Smooth muscle cell of the pulmonary artery (primary cell): ENCODE measurements at places on chromosomes 2 and 18. TPM values are rescaled to one million over a fixed set of nuclear protein-coding genes. Genes with fewer than 3 reads are reported as not detected.

CYBRD1 gene
- total RNA-seq = 265 and 312 TPM in 2 replicates

KIAA2012 gene
- not detected in 2 replicates for total RNA-seq

COL6A3 gene
- 2,074 and 3,484 TPM in 2 replicates for total RNA-seq

UGT1A10 gene
- total RNA-seq = 0.10 and 0.13 TPM in 2 replicates

ACKR3 gene
- 1.2 and 9.2 TPM in 2 replicates for total RNA-seq

OSR1 gene
- total RNA-seq = 11.6 and 29.1 TPM in 2 replicates

ERMN gene
- total RNA-seq = 0.96 and 1.1 TPM in 2 replicates

GYPC gene
- 39.3 and 44.0 TPM in 2 replicates for total RNA-seq

IL1R1 gene
- 109 and 129 TPM in 2 replicates for total RNA-seq

CHRNA1 gene
- total RNA-seq = 0.10 and 0.33 TPM in 2 replicates

CYTIP gene
- total RNA-seq = 5.5 and 23.5 TPM in 2 replicates

PRKAG3 gene
- total RNA-seq = 0.10 and 0.52 TPM in 2 replicates

HNMT gene
- total RNA-seq = 8.0 and 69.4 TPM in 2 replicates

SKA1 gene
- 1.7 and 3.0 TPM in 2 replicates for total RNA-seq

SEMA4C gene
- 22.4 and 27.3 TPM in 2 replicates for total RNA-seq

DSG2 gene
- 3.8 and 5.2 TPM in 2 replicates for total RNA-seq

KYNU gene
- 0.20 and 1.0 TPM in 2 replicates for total RNA-seq

UGT1A9 gene
- not detected in 2 replicates for total RNA-seq

YWHAQ gene
- total RNA-seq = 271 and 274 TPM in 2 replicates

FIGN gene
- 0.99 and 2.7 TPM in 2 replicates for total RNA-seq

LRP2 gene
- not detected in 2 replicates for total RNA-seq

GALNT13 gene
- 0.20 and 1.5 TPM in 2 replicates for total RNA-seq

OXER1 gene
- 0.13 TPM in 1 of 2 replicates, not detected in the other for total RNA-seq

MYO1B gene
- total RNA-seq = 99.9 and 246 TPM in 2 replicates

DSC2 gene
- total RNA-seq = 0.07 TPM in 2 replicates

VWA3B gene
- total RNA-seq = not detected in 2 replicates

NCKAP5 gene
- 0.76 and 5.7 TPM in 2 replicates for total RNA-seq

GLS gene
- total RNA-seq = 267 and 326 TPM in 2 replicates

REEP1 gene
- 0.07 and 0.33 TPM in 2 replicates for total RNA-seq

ARHGEF4 gene
- 4.7 and 13.2 TPM in 2 replicates for total RNA-seq

KCNIP3 gene
- total RNA-seq = 0.65 and 2.0 TPM in 2 replicates

LRRC30 gene
- total RNA-seq = not detected in 2 replicates

GNAL gene
- total RNA-seq = 0.20 and 1.0 TPM in 2 replicates

NBEAL1 gene
- total RNA-seq = 64.0 and 80.3 TPM in 2 replicates

TCF23 gene
- total RNA-seq = not detected in 2 replicates

KLHL41 gene
- total RNA-seq = 0.56 and 0.72 TPM in 2 replicates

B4GALT6 gene
- total RNA-seq = 3.1 and 18.5 TPM in 2 replicates

REG1B gene
- not detected in 2 replicates for total RNA-seq

RESP18 gene
- not detected in 2 replicates for total RNA-seq

SCN2A gene
- 1.8 and 2.7 TPM in 2 replicates for total RNA-seq

GPBAR1 gene
- total RNA-seq = 0.03 and 0.13 TPM in 2 replicates

POTEJ gene
- total RNA-seq = not detected in 2 replicates

MC5R gene
- total RNA-seq = not detected in 2 replicates

RAX gene
- total RNA-seq = not detected in 2 replicates

GAL3ST2 gene
- total RNA-seq = 0.33 and 0.46 TPM in 2 replicates

FSIP2 gene
- total RNA-seq = 0.03 and 0.13 TPM in 2 replicates

TUBA4B gene
- total RNA-seq = not detected in 2 replicates

CDH7 gene
- total RNA-seq = not detected in 2 replicates

GALNT3 gene
- 1.8 and 6.3 TPM in 2 replicates for total RNA-seq

CHPF gene
- 341 and 462 TPM in 2 replicates for total RNA-seq
